ENCODE measurements at places on chromosomes 5 and 9.

GRCh38 chr9:115775659-115776058 lies 377.9 kb upstream of the PAPPA start:
- no peak for DNase-seq

DNA sequence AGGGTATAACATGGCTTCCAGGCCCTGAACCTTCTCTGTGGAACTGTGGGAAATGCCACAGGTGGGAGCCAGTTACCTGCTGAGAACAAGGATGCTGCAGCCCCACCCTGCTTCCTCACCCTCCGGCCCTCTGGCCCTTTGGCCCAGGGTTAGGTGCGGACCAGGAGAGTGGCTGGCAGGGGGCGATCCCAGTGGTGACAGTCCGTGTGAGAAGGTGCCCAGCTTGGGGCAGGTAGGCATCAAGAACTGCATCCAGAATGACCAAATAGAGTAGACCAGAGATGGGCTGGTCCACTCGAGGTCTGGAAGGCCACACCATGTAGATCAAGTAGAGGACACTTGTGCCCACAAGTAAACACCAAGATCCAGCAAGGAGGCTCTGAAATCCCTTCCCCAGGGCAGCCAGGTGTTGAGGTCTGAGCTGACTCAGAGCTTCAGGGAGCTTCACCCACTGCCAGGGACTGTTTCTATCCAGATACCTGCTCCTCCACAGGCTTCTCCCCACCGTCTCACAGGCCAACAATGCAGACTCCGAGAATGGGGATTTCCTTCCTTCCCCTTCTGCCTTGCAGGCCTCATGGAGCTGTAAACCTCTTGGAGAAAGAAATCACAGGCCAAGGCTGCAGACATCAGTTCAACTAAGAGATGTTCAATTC lies 61.4 kb upstream of the ZSWIM6 start:
- no peak for DNase-seq

DNA sequence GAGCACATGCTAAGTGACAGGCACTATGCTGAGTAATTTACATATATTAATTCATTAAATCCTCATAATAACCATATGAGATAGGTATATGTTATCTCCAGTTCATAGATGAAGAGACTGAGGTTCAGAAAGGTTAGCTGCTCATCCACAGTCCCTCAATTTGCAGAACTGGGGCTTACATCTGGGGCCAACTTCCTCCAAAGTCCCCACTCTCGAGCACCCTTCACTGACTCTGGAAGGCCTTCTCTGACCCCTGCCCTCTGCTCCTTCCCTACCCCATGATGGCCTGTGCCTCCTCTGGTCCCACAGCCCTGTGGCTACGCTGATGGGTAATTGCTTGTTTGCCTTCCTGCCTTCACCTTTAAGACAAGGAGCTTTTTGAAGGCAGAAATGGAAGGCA lies 71.6 kb downstream of the C5orf15 start:
- no peak for DNase-seq

DNA sequence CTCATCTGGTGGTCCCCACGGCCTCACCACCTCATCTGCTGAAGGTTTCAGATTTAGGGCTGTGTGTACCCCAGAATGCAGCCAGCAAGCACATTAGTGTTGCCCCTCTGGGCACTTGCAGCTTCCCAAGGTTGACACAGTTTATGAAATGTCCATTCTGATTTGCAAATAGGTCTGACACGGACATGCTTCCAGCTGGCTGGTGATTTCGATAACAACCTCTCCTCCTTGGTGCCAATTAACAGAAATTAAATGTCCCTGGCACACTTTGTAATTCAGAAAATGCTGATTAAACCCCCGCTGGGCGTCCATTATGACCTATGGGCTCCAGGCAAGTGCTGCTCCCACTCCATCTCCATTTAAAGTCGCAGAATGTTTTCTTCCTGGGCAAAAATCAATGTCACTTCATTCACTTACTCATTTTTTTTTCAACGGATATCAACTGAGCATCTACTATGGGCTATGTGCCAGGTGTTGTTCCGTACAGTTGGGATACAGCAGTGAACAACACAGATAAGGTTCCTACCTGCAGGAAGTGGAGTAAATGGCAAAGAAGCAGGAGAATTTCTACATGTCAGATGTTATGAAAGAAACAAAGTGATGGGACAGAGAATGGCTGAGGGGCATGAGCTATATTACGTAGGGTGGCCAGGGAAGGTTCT lies 32.0 kb downstream of the PLAC8L1 start:
- DNase-seq, result no peak

GRCh38 chr9:6096821-6097220 lies 81.4 kb upstream of the RANBP6 start:
- no peak for DNase-seq

DNA sequence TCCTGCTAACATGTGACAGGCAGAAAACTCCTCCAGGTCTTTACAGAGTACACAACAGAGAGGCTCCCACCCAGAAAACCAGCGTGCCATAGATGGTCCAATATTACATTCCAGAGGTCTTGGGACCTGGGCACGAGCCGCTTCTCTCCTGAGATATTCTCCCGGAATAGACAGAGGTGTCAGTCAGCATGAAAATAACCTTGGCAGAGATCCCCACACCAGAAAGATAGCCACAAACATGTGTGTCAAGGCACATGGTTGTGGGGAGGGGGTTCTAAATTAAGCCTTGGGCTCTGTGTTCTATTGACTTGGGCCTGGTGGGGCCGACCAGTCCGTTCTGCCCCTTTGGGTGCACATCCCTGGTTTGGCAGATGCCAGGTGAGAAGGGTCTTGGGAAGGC lies 78.4 kb downstream of the BOD1 start:
- no peak for DNase-seq

- no peak for DNase-seq
Measured at GRCh38 chr5:83776437-83777031, 55.9 kb upstream of the HAPLN1 start.

DNA sequence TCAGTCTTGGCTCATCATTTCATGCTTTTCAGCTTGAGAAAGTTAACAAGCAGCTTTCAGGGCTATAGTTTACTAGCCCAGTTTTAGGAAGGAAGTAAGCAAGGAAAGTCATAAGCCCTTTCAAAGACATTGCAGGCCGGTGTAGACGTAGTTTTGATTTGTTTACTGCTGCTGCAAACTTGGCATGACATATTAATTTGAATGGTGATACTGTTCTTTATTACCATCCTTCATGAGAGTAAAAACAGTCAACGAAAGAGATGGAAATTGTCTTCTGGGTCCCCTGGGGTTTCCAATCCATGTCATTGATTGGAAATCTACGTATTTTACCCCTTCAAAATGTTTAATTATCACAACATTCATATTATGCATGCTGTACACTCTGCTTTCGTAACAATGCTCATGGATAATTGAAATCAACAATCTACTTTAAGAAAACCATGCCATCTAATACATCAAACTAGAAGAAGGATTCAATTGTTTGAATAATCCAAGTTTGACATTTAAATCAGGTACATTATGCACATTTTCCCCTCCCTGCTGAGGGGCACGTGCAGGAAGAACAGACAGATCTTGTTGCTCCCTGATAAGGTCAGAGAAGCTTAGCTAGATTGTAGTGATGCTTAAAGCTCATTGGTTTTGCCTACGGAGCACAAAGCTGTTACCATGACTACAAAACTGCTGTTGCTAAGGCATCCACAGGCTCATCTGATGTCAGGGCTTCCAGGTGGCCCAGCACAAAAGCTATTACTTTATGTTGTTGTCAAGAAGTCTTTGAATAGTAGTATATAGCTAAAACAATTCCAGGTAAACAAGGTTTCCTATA lies 139.9 kb upstream of the PRLR start:
- DNase-seq, result no peak

GRCh38 chr9:119963798-119964372 lies 594.6 kb upstream of the BRINP1 start:
- no peak for DNase-seq

DNA sequence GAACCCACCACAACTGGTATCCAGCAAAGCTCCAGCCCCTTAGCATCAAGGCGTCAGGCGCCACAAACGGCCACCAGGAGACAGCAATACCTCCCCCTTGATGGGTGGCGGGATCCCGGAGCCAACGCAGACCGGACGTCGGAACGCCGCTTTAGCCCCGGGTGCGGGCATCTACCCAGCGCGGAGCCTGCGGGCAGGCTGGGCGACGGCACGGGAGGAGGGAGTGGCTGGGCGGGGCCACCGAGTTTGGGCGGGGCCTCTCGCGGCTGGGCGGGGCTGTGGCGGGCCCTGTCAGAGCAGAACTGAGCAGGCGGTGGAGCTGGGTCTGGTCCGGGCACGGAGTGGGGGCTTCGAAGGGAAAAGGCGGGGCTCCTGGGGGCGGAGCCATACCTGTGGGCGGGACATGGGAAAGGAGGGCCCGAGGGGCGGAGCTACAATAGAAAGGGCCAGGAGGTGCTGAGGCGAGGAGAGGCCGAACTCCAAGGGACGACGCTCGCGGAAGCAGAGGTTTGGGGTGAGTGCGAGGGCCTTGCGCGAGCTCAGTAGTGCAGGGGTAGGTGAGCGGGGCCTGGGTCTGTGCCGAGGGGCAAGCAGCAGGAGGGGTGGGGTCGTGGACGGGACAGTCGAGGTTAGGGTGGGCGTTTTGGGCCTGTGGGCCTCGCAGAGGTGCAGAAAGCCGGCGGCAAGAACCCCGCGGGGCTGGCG lies 40.2 kb upstream of the GARNL3 start:
- peak; percentile 92 for DNase-seq

DNA sequence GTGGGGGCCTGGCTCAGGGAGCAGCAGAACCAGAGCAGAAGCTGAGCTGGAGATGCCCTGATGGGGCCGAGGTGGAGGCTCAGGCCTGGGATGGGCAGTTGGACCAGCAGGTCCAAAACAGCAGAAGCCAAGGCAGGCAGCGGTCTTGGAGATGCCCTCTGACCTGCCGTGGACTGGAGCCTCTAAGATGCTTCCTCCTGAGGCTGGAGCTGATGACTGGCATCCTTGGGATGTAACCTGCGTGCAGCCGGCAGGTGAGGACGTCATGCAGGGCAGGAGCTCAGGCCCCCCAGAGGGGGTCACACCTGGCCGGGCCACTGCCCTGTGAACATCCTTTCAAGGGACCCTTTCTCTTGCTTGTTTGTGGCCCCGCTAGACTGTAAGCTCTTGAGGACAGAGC lies 162.0 kb downstream of the RGS3 start:
- DNase-seq, result no peak

DNA sequence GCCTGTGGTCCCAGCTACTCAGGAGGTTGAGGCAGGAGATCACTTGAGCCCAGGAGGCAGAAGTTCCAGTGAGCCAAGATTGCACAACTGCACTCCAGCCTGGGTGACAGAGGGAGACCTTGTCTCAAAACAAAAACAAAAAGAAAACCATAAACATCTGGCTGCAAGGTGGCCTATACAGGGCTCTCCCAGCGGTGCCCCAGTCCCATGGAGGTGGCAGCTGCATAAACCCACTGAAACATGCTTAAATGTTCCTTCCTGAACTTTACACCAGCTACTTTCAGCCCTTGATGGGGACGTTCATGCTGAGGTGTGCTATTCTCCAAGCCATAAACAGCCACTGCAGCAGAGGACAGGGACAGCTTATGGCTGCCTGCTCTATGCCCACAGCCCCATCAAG lies 35.6 kb downstream of the DROSHA start:
- DNase-seq, result no peak

DNA sequence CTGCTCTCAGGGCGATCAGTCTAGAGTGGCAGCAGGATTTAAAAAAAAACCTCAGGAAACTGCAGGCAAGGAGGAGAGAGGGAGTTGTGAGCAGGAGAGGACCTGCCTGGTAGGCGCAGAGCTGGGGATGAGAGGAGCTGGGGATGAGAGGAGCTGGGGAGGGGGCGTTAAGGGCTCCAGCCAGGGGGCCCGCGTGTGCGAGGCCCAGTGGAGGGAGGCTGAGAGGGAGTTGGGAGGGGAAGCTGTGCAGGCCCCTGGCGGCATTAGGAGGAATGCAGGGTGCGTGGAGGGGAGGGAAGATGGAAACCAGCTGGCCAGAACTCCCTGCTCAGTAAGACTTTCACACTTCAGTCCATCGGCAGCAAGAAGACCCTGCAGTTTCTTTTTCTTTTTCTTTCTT lies 45.2 kb upstream of the HMCN2 start:
- DNase-seq, result no peak

- DNase-seq, result no peak
Measured at GRCh38 chr5:154540600-154540999, 62.6 kb upstream of the HAND1 start.

GRCh38 chr5:150173161-150173560 lies 6.6 kb downstream of the CDX1 start:
- no peak for DNase-seq

- peak; percentile 37 for DNase-seq
Measured at GRCh38 chr5:150320044-150320613, 17.4 kb upstream of the ARSI start.

- no peak for DNase-seq
Measured at GRCh38 chr5:7925961-7926695, 57.2 kb downstream of the MTRR start.

- DNase-seq, result no peak
Measured at GRCh38 chr5:57405984-57406383, 76.6 kb downstream of the ACTBL2 start.

- no peak for DNase-seq
Measured at GRCh38 chr9:21023861-21024260, 7.6 kb downstream of the HACD4 start.

DNA sequence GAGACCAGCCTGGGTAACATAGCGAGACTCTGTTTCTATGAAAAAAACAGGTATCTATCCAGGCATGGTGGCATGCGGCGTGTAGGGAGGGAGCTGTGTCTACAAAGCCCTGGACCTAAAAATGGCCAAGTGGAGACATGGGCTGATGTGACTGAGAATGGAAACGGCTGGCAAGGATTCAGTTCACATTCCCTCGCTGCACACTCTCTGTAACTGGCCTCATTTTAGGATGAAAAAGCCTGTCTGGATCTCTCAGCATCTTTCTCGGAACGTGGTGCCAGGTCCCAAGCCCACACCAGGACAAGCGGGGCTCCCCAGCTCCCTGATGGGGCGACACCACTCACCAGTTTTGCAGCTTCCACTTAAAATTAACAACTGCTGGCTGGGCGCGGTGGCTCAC lies 13.4 kb downstream of the EXD3 start:
- DNase-seq, result no peak

DNA sequence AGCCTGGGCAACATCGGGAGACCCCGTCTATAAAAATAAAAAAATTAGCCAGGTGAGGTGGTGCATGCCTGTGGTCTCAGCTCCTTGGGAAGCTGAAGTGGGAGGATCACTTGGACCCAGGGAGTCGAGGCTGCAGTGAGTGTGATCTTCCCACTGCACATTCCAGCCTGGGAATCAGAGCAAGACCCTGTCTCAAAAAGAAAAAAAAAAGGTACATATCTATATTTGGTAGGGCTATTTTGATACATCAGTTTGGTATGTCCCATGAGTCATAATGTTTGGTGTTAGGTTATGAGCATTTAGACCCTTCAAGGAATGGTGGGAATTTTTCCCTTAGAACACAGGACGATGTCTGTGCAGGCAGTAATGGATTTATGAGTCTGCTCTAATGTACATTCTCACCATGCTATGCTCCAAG lies 55.3 kb upstream of the POU4F3 start:
- no peak for DNase-seq

- DNase-seq, result no peak
Measured at GRCh38 chr9:80699511-80699998, 989.8 kb downstream of the TLE1 start.

Data from NCI-H2029 (cell line).